ENCODE measurements at places on chromosomes 2 and 18. TPM values are rescaled to one million over a fixed set of nuclear protein-coding genes. Genes with fewer than 3 reads are reported as not detected.

GRCh38 chr2:52356556-52356955 lies 1324.6 kb upstream of the NRXN1 start:
- H3K27ac ChIP-seq: no peak overlapping the region
- peaks cover 18% of the 10 kb centered on the region for H3K36me3 ChIP-seq
- H3K4me1 ChIP-seq: no peaks in the 10 kb centered on the region
- no peak for DNase-seq
- no peaks in the 10 kb centered on the region for H3K27me3 ChIP-seq
- H3K4me3 ChIP-seq: no peak overlapping the region

DNA sequence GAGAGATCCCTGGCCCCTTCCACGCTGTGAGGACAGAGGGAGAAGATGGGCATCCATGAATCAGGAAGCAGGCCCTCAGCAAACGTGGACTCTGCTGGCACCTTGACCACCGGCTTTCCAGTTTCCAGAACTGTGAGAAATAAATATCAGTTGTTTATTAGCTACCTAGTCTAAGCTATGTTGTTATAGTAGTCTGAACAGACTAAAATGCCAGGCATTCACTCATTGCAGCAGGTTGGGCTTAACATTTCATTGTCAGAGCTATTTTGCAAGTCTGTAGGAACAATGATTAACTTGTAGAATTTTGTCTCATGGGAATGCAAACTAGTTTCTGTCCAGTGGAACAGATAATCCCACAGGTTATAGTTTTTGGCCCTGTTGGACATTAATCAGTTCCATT lies 24.8 kb upstream of the TBC1D8 start:
- no peak for DNase-seq
- H3K4me3 ChIP-seq: no peak overlapping the region
- no peak overlapping the region for H3K27ac ChIP-seq
- H3K4me1 ChIP-seq: no peaks in the 10 kb centered on the region

GRCh38 chr2:69013840-69014821 lies 1.2 kb downstream of the ANTXR1 start:
- no peaks in the 10 kb centered on the region for H3K36me3 ChIP-seq
- no peaks in the 10 kb centered on the region for H3K27me3 ChIP-seq
- H3K4me3 ChIP-seq: peak overlapping the region; percentile 94

- no peak overlapping the region for H3K27ac ChIP-seq
- no peak for DNase-seq
Observed at GRCh38 chr2:240590681-240591111, 4.2 kb downstream of the CAPN10 start.

- peak; percentile 21 for DNase-seq
- H3K4me3 ChIP-seq: no peak overlapping the region
- H3K27me3 ChIP-seq: no peaks in the 10 kb centered on the region
- no peaks in the 10 kb centered on the region for H3K36me3 ChIP-seq
- no peak overlapping the region for H3K27ac ChIP-seq
Observed at GRCh38 chr2:71949537-71949798, 198.2 kb downstream of the CYP26B1 start.

DNA sequence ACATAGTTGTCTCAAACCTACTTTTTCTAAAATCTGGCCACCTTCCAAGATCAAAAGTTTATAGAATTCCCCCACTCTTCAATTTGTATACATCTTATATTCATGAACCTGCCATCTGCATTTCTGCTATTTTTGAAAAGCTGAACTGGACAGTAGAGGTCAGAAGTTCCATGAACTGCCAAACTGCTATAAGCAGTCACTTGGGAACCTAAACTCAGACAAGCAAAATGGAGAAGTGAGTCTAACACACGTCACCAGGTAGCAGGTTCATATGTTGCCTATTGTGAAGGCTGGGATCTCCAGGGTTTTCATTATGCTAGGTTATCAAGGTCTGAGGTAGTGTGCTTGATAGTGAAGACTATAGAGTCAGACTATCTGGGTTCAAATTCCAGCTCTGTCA lies 2.0 kb upstream of the MYO1B start:
- no peak for DNase-seq
- H3K27me3 ChIP-seq: no peaks in the 10 kb centered on the region
- H3K4me3 ChIP-seq: no peak overlapping the region
- H3K4me1 ChIP-seq: peaks cover 2% of the 10 kb centered on the region
- H3K36me3 ChIP-seq: peaks cover 4% of the 10 kb centered on the region

DNA sequence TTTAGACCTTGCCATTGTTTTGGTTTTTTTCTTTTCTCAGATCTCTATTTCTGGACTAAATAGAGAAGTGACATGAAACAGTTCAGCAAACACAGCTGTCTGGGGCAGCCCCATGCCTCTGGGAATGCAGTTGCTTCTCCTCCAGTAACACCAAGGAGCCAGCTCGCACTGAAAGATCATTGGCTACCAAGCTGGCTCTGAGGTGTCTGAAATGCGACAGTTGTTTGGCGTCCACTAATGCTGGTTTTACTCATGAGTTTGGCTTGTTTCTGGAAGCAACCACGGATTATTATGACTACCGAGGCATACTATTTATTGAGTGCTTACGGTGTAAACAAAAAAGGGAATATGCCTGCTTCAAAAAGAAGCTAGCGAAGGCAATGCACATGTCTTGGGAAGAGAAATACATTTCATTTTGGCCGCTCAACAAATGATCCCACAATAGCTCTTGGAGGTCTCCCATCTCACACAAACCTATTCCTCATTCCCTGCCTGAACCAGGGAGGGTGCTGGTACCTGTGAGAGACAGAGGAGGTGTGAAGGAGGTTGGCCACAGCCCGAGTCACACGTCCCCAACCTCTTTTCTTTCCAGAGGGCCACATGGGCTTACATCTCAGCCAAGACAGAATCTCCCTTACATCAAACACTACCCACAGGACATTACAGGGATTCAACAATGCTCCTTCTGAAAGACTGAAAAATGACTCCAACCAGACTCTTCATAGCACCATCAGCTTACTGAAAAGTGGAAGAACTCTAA lies 37.5 kb upstream of the NEB start:
- H3K27me3 ChIP-seq: no peaks in the 10 kb centered on the region
- no peak overlapping the region for H3K4me3 ChIP-seq

DNA sequence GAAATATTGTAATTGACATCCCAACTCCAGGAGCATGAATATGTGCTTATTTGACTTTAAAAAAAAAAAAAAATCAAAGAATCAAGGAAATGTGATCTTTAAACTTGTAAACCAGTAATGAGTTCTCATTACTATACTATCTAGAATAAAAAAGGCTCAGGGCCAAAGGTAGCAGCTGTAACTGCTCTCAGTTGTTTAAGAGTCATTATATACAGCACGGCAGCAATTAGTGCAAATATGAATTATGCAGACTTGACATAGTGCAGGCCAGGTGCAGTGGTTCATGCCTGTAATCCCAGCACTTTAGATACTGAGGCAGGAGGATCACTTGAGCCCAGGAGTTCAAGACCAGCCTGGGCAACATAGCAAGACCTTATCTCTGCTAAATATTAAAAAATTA lies 125.7 kb upstream of the TTC39C start:
- H3K4me3 ChIP-seq: no peak overlapping the region
- H3K27ac ChIP-seq: no peak overlapping the region
- no peaks in the 10 kb centered on the region for H3K36me3 ChIP-seq
- no peak for DNase-seq
- H3K4me1 ChIP-seq: no peaks in the 10 kb centered on the region

The IL1RL2 gene
- 0.19 TPM for total RNA-seq

The TMEM247 gene
- not detected for total RNA-seq

The SLC19A3 gene
- 0.86 TPM for total RNA-seq

The MARCO gene
- total RNA-seq: not detected

The FHL2 gene
- 11.4 TPM for total RNA-seq

The MATN3 gene
- 44.7 TPM for total RNA-seq

Data from endodermal cell (in vitro differentiated cells).